Fibroblast of skin of right biceps (primary cell): ENCODE measurements at places on chromosomes 2 and 18.
A peak's percentile ranks its signal among the peaks of the same experiment; 100 is the strongest.

- peak; percentile 39 for DNase-seq
Measured at GRCh38 chr2:43438858-43439655, 156.8 kb downstream of the THADA start.

DNA sequence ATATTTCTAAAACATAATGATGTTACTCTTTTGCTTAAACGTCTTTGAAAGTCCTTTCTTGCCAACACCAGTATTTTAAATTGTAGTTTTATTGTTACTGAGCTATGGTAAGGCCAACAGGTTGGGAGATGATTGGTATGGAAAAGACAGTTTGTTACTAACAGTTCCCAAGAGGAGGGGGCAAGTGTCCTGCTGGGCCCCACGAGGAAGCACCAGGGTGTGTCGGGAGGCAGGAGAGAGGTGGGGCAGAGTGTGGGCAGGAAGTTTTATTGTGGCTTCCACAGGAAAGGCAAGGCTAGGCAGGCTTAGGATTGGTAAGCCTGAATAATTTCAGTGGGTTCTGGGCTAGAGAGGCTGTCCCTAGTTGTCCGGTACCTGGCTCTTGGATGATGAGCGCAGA lies 134.3 kb downstream of the SOCS6 start:
- no peak for DNase-seq

GRCh38 chr2:208595386-208596275 lies 189.0 kb downstream of the PTH2R start:
- no peak for DNase-seq

- no peak for DNase-seq
Measured at GRCh38 chr2:127577973-127578372, 42.5 kb downstream of the MYO7B start.

DNA sequence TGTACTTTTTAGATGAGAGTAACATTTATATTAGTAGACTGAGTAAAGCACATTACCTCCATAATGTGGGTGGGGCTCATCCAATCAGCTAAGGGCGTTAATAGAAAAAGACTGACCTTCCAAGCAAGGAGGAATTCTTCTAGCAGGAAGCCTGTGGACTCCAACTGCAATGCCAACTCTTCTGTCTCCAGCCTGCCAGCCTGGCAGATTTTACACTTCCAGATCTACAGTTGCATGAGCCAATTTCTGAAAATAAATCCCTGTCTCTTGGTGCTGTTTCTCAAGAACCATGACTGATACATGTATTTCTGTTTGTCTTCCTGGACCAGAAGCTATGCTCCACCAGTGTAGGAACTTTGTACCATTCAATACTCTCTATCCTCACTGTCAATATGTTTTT lies 69.0 kb upstream of the LMAN1 start:
- DNase-seq = no peak
